Right cardiac atrium (tissue), 5 donors: ENCODE measurements at places on chromosomes 6 and 20. TPM values are rescaled to one million over a fixed set of nuclear protein-coding genes. Genes with fewer than 3 reads are reported as not detected.

The HDGFL1 gene
- total RNA-seq, result not detected

The PHACTR1 gene
- total RNA-seq, result 24.8 TPM

The ZNF217 gene
- total RNA-seq, result 13.4 TPM

The FOXA2 gene
- total RNA-seq, result not detected

The TCF21 gene
- 10.0 TPM for total RNA-seq

The SLC17A3 gene
- total RNA-seq, result not detected

The KCNK5 gene
- total RNA-seq, result 1.9 TPM

The B4GALT5 gene
- 23.2 TPM for total RNA-seq

The CLVS2 gene
- total RNA-seq, result not detected

The SGK2 gene
- total RNA-seq, result 0.21 TPM

The METTL24 gene
- 3.5 TPM for total RNA-seq

DNA sequence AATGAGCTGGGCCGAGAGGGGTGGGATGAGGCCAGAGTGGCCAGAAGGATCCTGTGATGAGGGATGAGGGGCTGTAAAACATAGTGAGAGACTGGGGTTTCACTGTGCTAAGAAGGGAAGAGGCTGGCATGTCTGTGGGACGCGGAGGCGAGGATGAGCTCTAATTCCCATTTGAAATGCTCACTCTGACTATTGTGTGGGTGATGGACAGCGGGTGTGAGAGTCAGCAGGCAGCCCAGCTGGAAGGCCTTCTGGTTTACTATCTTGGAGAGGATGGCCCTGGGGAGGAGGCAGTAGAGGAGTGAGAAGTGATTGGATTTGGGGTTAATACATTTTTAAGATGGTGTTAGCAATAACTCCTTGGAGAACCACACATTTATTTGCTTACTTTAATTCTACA is 9.5 kb upstream of the MICA start:
- DNase-seq, result no peak

GRCh38 chr20:44102582-44102981 is 84.4 kb downstream of the JPH2 start:
- DNase-seq, result no peak

GRCh38 chr6:40810171-40810570 is 223.0 kb upstream of the LRFN2 start:
- DNase-seq, result no peak

GRCh38 chr6:167658106-167658505 is 168.6 kb upstream of the AFDN start:
- DNase-seq, result peak; percentile 4

DNA sequence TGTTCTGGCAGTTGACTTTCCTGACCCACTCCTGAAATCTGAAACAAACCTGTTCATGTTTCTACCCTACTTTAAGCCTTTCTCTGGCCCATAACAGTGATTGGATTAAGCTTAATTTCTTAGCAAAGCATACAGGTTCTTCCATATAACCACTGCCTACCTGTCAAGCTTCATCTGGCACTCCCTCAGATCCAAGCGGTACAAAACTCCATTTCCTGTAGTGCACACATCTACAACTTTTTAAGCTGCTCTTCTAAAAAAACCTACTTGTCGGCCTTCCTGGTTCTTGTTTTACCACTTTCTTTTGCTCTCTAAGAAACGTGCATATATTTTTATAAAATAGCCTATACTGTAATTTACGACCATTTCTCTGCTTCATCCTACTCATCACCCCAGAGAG is 916 bp upstream of the PPP1R11 start:
- DNase-seq, result no peak

- no peak for DNase-seq
Observed at GRCh38 chr20:21505810-21506530, 7.9 kb downstream of the NKX2-2 start.

DNA sequence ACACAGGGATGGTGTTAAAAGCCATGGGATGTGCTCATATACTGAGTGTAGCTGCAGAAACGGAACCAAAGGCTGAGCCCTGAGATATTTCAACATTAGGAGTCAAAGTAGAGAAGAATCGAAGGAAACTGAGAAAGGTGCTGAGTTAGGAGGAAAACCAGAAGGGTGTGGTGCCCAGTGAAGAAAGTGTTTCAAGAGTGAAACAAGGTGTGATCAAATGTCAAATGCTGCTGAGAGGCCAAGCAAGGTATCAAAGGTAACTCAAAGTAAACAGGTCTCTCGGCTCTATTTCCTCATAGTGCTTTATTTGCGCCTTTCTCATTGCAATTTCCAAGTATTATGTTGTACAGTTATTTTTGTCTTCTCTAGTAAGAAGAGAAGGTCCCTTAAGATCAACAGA is 94.1 kb downstream of the PRDM1 start:
- DNase-seq, result no peak

DNA sequence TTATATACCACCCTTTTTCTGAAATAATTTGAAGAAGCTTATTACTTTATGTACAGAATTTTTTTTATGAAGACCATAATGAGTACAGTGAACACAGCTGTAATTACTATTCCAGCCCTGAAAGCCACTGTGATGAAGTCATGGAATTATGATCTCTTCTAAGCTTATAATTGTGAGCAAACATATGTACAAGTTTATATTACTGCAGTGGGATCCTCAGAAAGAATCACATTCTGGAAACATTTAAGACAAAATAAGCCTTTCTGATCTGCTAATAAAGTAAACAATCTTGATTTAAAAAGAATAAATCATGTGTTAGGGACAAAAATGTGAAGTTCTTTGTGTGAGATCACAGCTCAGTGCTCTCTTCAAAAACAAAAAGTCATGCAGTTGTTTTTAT is 560.4 kb downstream of the CD109 start:
- DNase-seq, result no peak

DNA sequence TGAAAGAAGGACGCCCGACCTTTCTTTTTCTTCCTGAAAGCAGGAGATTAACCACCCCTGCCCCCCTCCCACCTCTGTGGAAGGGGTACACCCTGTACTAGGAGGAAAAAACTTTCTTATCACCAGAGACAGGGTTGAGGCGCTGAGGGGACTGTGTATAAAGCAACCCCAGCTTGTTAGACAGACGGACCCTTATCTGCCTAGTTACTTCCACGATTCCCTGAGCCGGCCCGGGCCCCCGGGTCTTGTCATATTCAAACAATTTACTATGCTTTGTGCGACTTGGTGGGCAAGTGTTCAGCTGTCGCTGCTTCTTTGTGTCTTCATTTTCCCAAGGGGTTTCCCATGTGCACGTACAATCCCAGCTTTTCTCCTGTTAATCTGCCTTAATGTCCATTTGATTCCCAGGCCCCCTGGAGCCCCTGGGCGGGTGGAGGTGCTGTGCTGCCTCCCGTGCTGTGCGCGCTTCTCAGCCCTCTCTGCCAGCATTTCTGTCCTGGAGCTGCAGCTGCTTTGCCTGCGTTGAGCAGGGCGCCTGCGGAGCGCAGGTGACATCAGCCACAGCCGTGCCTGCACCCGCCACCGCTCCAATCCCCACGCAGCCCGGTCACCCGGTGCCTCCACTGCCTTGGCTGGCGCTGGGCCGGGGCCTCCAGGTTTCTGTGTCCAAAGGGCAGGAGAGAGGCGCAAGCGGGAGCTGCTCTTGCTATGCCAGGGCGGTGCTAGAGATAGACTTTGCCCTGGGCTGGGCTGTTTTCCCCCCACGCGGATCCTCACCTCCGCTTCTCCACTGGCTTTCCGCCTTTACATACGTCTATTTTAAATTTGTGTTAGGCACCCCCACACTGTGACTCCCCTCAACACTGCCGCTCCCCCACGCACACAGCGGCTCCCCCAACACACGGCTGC is 96.2 kb downstream of the TTLL2 start:
- no peak for DNase-seq

DNA sequence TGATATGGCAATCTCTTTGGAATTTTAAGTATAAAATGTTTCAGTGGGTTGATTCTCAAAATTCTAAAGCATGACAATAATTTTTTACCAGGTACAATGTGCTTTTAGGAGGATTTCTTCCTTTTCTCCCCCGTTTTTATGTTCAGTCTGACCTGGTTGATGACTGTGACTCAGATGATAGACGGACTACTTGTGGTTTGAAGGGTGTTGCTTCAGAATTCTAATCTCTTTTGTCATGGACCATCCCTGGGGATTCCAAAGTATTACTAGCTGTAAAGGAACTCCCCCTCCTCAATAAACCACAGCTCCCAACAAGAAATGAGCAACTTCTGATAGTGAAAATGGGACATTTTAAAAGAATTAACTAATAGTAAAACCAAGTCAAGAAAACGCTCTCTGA is 34.9 kb upstream of the TNFAIP3 start:
- DNase-seq, result no peak

DNA sequence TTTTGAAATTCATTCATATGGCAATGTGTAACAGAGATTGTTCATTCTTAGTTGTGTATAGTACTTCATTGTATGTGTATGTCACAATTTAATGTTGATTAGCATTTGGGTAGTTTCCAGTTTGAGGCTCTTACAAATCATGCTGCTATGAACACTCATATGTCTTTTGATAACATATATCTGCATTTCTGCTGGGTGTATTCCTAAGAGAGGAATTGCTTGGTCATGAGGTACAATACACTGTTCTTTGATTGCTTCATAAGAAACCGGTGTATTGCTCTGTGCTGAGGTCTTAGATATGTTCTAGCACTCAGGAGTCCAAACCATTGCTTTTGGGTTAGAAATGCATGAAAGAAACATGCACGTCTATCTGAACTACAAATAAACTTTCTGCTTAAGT is 492.9 kb upstream of the JAG1 start:
- no peak for DNase-seq

DNA sequence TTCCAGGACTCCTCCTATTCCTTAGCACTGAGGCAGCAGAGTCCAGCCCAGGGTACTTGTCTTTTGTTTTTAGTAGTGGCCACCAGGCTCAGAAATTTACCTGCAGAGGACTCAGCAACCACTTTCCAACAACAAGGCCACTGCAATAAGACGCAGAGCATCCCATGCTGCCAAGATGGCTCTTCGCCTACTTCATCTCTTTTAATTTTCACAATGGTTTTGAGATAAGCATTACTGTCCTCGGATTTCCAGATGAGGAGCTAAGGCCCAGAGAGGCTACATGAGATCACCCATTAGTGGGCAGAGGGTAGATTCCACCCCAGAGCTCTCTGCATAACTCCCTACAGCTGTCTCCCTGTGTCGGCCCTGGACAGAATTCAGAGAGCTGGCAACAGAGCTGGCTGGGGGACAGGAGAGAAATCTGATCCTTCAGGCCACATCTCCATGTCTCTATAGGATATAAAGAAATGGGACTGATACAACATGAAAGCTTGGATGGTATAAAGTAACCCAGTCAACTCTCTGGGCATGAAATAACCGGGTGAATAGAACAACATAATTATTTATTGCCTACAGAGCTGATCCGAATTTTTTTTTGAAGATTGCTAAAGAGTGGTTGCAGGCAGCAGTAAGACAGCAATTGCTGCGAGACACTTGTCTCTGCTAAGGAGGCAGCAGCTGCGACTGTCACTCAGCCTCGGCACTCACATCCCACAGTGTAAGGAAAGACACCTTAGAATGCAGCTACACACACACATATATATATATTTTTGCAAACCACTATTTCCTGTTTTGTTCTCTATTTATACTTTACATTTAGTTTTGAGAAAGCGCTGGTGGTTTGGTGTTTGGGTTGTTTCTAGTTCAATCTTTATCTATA is 37.2 kb downstream of the SCML4 start:
- no peak for DNase-seq

- no peak for DNase-seq
Observed at GRCh38 chr6:162730502-162730901, 2.7 kb downstream of the PACRG start.

DNA sequence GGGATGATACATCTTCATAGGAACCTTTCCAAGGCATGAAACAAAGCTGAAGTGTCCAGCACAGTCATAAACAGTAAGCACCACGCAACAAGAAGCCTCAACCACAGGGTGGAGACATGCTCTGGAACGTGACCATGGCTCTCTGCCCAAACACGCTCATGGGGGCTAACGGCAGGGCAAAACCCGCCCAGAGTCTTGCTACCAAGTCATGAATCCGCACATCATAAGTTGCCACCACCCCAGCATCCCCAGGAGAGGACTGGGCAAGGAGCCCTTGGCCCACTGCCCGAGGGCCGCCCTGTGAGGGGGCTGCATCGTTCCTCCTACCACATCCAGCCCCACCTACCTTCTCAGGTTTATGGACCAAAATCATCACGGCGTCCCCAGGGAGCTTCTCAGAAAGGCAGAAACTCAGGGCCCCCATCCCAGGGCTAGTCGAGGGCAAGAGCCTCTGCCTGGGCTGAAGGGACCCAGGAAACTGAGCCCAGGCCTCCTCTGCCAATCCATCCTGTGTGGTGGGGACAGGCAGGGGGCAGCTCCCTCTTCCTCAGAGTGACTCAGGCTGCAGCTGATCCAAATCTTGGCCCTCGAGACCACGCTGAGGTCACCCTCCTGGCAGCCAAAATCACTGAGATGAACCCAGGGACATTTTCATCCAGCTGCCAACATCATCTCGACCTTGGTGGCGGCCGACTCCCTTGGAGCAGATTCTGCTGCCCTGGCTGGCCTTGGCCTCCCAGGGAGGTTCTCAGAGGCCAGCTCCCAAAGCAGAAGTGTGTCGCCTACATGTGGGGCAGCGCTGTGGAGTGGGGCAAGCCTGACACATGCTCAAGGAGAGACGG is 42.6 kb downstream of the BMP7 start:
- peak; percentile 52 for DNase-seq

GRCh38 chr20:57592263-57593092 is 27.7 kb downstream of the ZBP1 start:
- no peak for DNase-seq
